Urothelium cell line (cell line): ENCODE measurements at places on chromosomes 11 and 22.
A peak's percentile ranks its signal among the peaks of the same experiment; 100 is the strongest.

DNA sequence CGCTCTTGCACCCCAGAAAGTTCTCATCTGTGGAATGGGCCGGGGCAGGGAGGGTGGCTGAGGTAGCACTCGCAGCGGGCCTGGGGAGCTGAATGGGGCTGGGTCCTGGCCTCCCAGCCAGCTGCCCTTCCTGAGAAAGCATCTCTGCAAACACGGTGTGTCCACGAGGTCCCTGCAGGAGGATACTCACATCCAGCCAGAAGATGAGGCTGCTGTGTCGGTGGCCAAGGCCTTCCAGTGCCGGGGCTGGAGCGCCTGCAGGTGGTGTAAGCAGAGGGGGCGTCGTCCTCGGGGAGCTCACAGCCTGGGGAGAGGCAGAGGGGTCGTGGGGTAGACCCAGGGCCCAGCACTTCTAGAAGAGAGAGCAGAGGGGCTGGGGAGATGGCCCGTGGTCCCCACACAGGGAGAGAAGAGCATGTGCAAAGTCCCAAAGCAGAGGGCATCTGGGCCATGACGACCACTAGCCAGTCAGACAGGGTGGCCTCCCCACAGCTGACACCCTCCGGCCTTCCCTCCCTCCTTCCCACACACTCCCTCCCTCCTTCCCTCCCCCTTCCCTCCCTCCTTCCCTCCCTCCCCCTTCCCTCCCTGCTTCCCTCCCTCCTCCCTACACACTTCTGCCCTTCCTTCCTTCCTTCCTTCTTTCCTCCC, 97.9 kb downstream of the WNT7B start:
- no peak for DNase-seq

GRCh38 chr22:20430720-20431510, 6.7 kb downstream of the SCARF2 start:
- DNase-seq: no peak

DNA sequence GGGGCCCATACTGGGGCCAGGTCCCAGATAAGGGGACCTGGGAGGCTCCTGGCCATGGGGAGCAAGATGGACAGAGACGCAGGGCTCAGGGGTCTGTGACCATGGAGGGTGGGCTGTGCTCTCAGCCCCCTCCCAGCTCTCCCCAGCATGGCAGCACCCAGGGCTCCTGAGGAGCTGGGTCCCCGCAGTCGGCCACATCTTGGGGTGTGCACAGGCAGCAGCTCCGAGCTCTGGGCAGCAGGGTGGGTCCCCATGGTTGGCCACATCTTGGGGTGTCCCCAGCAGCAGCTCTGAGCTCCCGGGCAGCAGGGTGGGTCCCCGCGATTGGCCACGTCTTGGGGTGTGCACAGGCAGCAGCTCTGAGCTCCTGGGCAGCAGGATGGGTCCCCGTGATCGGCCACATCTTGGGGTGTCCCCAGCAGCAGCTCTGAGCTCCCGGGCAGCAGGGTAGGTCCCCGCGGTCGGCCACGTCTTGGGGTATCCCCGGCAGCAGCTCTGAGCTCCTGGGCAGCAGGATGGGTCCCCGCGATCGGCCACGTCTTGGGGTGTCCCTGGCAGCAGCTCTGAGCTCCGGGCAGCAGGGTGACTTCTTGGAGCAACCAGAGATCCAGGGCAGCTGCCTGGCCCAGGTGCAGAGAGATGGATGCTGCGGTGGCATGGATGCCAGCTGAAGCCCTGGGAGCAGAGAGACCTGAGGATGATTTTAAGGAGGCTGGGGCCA, 18.3 kb upstream of the MUC5B start:
- DNase-seq: no peak

DNA sequence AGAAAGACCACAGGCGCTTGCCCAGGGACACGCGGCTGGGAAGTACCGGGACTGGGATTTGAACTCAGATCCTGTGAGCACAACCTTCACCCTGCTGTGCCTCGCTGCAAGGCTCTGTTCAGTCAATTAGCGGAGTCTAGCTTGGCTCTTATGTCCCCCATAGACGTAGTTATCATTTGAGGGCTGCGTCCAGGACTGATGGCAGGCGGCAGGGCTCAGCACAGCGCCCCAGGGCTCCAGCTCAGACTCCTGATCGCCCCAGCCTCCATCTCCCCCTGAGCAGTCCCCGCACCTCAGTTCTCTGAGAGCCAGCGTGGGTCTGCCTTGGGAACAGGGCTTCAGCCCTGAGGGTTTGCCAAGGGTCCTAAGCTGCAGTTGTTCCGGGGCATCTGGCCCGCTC, 19.8 kb downstream of the MRGPRG start:
- DNase-seq: no peak

- DNase-seq: no peak
Measured at GRCh38 chr11:35800970-35801953, 138.7 kb downstream of the TRIM44 start.

- no peak for DNase-seq
Measured at GRCh38 chr11:134558916-134559601, 147.0 kb upstream of the B3GAT1 start.

GRCh38 chr11:119021631-119022030, 3.1 kb downstream of the TRAPPC4 start:
- DNase-seq: no peak

DNA sequence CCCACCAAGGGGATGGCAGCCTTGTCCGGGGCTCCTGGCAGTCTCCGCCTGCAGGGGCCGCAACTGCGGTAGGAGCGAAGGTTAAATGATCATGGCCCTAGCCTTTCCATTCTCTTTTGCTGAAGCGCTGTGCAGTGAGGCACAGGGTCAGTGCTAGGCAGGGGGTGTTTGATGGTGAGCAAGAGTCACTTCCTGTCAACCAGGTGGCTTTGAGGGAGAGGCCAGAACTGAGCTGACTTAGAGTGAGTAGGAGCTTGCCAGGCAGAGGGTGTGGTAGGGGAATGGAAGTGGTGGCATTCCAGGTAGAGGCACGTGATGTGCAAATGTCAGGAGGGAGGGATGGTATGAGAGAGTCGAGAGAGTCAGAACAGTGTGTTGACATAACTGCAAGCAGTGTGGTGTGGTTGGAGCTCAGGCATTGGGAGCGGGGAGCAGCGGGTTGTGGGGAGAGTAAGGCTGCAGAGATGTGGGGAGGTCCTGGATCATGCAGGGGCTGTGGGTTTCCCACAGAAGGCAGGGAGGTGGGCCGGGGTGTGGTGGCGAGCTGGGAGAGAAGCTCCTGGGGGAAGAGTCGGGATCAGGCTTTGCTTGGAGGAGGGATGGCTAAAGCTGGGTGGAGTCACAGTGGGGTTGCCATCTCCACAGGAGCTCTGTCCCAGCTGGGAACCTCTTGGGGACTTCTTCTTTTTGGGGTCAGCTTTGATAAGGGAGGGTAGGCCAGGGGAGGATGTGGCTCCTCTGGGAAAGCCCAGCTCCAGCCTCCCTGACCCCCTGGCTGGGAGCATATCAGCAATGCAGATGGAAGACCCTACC, 33.3 kb downstream of the AMPD3 start:
- peak; percentile 57 for DNase-seq

GRCh38 chr22:25361899-25362214, 142.4 kb downstream of the CRYBB2 start:
- no peak for DNase-seq

GRCh38 chr11:110968348-110969062, 256.3 kb upstream of the ARHGAP20 start:
- DNase-seq: no peak

DNA sequence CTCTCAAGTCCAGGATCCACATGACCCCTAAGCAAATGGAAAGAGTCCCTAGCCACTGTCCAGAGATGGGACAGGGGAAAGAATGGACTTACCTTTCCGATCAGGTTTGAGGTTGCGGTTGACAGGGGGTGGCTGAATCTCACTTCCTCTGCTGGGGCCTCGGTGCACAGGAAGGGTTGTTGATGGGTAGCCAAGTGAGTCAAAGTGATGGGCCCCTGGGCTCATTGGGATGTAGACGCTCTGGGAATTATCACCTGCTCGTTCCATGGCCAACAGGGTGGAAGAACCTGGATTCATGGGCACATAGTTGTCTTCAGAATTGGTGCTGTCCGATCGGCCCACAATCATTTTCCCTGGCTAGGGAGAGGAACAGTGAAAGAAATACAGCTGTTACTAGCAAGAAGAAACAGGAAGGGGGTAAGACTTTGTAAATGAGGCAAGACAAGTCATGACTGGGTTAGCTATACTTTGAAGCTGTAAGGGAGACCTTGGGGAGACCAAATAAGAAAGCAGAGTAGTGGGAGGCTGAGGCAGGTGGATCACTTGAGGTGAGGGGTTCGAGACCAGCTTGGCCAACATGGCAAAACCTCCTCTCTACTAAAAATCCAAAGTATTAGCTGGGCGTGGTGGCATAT, 34.7 kb downstream of the USP35 start:
- no peak for DNase-seq

DNA sequence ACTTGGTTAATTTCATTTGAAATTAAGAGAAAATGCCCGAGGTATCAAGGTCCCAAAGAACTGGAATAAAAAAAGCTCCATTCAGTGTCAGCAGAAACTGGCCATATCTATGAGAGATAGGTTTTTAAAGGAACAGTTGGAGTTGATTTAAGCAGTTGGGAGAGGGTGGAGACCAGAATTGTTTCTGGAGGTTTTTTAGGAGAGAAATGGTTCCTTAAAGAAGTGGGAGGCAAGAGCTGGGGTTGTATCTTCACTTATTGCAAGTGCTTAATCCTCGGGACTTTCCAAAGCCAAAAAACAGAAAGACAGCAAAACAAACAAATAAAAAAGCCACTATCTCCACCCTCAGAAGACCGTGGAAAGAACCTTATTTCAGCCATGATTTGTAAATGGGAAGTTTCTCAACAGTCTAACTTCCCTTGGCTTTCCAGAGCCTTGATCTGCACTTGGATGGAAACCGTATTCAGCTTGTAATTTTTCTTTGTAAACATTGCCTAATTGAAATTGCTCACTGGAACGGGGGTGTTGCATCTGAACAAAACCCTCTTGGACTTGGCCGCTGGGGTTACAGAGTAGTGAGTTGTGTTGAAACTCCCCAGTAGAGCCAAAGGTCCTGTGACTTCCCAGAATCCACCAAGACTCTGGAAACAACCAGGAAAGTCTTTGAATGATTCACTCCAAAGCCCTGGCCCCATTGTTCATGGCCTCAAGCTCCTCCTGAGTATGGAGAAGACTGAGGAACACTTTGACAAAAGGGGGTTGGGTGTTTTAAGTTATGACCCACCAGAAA, 115.6 kb downstream of the SLC1A2 start:
- no peak for DNase-seq

GRCh38 chr11:130478881-130479280, 30.4 kb downstream of the ADAMTS15 start:
- DNase-seq: no peak

DNA sequence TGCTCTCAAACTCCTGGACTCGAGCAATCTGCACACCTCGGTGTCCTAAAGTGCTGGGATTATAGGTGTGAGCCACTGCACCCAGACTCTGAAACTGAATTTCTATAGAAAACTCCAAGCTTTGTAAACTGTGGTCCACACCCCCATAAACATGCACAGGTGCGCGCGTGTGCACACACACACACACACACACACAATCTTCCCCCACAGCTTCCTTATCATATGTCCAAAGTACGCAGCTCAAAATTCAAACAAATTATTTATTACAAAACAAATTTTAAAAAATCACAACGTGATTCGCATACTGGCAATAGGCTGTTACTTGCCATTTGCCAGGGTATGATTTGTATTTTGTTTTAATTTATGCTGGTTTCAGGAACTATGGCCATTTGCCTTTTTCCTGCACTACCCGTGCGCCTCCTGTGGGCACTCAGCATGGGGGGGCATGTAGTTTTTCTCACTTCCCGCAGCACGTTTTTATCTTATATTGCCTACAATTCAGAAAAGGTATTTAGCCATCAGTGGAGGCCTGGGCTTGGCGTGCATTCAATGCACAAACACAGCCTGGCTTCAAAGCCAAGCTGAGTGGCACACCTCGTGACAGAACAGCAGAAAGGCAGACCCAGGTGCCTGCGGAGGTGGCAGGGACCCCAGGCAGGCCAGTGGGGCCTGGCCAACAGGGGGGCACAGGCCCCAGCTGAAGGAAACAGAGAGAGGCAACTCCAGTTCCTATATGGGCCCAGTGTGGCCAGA, 10.8 kb upstream of the SNX32 start:
- DNase-seq: no peak

GRCh38 chr11:61671527-61671926, 8.7 kb upstream of the DAGLA start:
- no peak for DNase-seq

- DNase-seq: no peak
Measured at GRCh38 chr11:9004183-9004926, 554 bp upstream of the NRIP3 start.
